Stimulated activated CD8-positive, alpha-beta memory T cell treated with anti-CD3 and anti-CD28 coated beads, Interleukin-15, amount 100 ng/mL, for 48 hours (primary cell): ENCODE measurements at places on chromosomes 6 and 20.

- no peak for DNase-seq
These were observed 412.9 kb upstream of the SPTLC3 start for GRCh38 chr20:12595841-12596240.

DNA sequence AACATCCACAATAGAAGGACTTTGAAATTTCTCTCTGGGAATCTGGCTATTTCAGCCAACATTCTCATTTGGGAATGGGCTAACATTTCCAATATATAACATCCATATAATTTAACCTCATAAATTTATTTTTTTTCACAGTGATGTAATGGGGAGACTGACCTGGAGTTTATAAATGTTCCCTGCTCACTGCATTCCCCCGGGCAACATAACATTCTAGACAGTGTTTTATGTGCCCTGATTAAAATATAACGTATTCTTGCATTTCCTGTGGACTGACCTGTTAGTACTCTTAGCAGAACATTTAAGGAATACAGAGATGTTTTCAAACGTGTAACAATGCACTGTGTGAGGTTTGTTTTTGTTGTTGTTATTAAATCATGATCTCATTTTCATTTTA is 20.9 kb downstream of the TSHZ2 start:
- DNase-seq, result no peak

DNA sequence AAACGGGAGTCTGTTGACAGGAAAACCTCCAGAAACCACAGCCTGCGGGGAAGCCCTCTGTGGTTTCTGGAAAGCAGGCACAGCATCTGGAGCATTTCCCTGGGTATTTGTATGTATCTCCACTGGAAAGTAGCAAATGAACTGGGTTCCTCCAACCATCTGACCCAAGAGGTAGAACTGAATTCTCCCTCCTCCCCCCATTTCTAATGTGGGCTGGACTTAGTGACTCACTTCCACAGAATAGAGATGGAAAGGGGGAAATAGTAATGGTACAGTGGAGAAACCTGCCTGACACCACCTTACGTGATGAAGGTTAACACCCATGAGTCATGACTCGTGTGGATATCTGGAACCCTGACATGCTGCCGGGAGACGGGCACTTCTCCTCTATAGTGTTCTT is 51.9 kb upstream of the XRN2 start:
- peak; percentile 41 for DNase-seq

DNA sequence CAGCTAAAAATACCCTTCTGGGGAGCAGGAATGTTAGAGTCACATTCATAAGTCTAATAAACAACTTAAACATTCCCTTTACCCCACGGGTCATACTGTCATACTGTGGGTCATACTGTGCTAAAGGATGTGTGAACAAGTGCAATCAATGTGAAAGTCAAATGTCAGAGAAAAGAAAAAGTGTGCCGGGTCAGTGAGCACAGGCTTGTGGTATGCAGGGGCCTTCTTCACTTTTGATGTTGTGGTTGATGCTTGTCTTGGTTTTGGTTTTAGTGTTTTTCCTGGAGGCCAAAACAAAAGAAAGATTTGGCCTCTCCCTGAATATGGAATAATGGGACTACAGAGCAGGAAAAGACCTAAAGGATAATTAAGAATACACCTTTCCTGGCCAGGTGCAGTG is 267.9 kb upstream of the PLN start:
- no peak for DNase-seq

GRCh38 chr6:164832410-164832809 is 477.0 kb downstream of the C6orf118 start:
- DNase-seq, result no peak

GRCh38 chr6:20669571-20670314 is 135.5 kb downstream of the CDKAL1 start:
- DNase-seq, result no peak

DNA sequence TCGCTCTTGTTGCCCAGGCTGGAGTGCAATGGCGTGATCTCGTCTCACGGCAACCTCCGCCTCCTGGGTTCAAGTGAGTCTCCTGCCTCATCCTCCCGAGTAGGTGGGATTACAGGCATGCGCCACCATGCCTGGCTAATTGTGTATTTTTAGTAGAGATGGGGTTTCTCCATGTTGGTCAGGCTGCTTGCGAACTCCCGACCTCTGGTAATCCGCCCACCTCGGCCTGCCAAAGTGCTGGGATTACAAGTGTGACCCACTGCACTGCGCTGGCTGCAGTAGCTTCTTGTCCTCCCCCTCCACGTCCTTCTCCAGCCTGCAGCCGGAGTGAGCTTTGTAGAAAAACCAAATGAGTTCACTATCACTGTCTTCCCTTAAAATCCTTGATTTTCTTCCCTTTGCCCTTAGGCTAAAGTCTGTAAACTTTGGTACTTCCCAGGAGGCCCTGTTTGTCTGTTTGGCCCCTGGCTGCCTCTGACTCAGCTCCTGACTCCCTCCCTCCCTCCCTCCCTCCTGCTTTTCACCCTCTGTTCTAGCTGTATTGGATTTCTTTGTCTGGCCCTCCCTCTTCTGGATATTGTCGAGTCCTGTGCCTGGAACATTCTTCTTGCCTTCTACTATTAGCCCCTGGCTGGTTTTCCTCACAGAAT is 12.9 kb downstream of the PARD6B start:
- DNase-seq, result no peak

DNA sequence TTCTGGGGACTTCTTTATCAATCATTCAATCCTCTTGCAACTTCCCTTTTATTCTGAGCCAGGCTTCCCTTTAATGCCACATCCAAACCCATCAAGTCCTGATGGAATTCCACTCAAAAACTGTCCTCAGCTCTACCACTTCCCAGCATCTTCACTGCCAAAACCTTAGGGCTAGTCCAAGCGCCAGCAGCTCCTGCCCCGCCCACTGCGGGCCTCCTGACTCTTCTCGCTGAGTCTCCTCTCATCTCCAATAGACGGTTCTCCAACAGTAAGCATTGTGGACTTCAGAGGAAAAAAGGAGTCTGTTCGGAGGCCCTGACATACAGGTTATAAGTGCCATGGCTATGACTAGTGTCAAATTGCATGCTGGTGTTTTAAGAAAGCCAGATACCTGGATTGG is 38.7 kb upstream of the CNKSR3 start:
- DNase-seq, result no peak

DNA sequence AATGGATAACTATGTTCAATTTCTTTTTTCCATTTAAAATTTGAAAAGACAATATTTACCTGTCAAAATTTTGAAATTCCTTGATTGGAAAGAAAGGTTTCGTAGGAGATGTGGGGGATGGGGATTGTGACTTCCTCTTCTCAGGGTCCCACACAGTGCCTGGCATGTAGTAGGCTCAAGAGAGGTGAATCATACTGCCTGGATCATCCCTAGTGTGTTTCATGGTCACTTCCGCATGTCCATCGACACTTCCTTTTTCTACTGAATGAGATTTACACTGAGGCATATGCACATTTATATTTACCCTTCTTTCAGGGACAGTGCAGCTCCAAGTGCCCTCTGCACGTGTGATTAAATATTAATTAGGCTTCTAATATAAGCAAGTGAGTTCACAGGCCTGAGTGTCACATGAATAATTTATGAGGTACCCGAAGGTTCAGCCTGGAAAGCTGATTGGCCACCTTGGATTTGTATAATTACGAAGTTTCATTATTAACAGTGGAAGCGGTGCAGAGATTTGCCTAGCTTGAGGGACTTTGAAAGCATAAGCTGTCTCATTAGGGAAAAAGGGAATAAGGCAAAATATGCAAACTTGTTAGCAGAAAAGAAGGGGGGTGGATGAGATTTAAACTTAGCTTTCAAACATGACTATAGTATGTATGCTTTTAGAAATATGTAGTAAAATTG is 177.5 kb upstream of the MMS22L start:
- no peak for DNase-seq

- DNase-seq, result no peak
These were observed 126.9 kb upstream of the UFL1 start for GRCh38 chr6:96394727-96395126.

DNA sequence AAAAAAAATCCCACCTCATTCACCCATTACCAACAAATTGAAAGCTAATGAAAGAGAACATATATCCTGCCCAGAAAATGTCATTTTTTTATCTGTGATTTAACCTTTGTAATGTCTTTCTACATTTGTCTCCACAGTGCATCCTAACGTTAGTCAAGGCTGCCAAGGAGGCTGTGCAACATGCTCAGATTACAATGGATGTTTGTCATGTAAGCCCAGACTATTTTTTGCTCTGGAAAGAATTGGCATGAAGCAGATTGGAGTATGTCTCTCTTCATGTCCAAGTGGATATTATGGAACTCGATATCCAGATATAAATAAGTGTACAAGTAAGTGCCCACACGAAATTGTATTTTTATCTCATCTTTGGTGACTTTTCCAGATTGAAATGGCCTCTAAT is 30.0 kb downstream of the RSPO3 start:
- DNase-seq, result no peak

GRCh38 chr6:157512382-157512682 is 131.3 kb downstream of the ZDHHC14 start:
- DNase-seq, result no peak

GRCh38 chr6:125959041-125959440 is 2.5 kb downstream of the HINT3 start:
- no peak for DNase-seq

DNA sequence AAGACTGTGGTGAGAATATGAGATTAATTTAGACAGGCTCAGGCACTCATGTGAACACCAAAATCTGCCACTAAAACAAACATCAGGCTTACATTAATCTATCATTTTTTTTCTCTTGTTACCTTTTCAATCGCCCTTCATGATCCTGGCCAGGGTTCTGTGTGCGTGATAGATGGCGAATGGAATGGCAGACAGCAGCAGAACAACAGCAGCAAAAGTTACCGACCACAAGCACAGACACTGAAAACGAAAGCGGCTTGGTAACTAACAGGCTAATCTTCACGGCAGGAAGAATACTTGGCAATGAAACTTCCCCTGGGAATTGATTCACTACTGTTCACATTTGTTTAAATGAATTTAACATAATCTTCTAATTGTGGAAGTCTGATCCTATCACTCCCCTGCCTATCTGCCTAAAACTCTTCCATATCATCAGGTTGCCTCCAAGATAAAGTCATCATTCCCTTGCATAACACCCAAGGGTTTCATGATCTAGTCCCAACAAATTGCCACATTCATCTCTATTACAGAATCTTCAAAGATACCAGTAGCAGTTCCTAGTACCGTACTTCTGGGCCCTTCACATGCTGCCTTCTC is 28.7 kb downstream of the PTPRK start:
- DNase-seq, result no peak
